Amniotic epithelial cell (primary cell): ENCODE measurements at places on chromosomes 16 and 17.
A peak's percentile ranks its signal among the peaks of the same experiment; 100 is the strongest.

DNA sequence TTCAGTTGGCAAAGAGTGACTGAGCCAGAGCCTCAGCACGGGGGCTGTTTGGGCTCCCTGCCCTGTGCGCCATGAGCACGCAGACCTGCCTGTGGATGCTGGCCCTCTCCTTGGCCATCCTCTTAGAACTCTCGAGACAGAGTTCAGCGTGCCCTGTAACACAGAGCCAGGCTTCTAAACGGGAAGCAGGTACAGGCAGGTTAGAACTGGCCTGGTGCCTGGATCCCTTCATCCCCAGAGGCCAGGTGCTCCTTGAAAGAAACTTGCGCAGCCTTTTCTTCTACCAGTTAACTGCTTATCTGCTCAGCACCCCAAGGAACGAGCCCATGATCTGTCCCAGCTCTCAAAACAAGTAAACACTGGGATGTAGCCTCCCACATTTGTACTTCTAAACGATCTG is 6.9 kb downstream of the CCNF start:
- DNase-seq: no peak

DNA sequence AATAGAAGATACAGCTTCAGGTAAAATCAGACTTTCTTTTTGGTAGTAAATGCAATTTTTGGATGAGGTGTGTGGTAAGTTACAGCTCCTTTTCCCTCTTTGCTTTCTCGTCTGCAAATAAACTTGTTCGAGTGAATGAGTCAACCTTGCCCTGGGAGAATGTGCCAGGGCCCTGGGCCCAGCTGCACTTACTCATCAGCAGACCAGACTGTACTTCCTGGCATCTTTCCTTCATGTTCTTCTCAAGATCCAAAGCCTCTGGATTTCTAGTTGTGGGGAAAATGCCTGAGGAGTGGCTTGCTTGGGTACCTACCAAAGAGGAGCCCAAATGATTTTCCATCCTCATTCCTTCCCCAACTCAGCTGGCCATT is 5.4 kb upstream of the G6PC1 start:
- peak; percentile 72 for DNase-seq

DNA sequence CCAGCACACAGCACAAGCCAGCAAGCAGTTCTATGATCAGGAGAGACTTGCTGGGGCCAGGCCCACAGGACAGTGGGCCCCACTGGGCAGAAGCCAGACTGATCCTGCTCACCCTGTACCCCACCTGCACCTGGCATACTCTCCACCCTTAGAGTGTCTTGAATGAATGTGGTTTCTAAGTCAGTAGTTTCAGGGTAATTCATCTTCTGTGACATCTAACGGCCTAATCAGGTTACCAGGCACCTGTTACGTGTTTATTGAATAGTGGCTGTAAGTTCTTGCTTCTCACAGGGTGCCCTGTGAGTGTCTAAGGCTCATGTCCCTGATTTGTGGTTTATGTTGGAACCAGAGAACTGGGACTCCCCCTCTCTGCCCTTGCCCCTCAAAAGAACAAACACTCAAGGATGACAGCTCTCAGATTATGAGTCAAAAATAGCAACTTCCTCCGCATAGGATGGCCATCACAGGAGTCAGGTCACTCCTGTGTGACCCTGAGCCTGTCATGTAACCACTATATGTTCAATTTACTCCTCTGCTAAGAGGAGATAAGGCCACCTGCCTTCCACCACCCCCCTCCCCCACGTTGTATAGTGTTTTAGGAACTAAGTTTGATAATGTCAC is 7.0 kb upstream of the OR2C1 start:
- DNase-seq: no peak

GRCh38 chr17:8479431-8479947 is 43.8 kb downstream of the NDEL1 start:
- DNase-seq: peak; percentile 37

DNA sequence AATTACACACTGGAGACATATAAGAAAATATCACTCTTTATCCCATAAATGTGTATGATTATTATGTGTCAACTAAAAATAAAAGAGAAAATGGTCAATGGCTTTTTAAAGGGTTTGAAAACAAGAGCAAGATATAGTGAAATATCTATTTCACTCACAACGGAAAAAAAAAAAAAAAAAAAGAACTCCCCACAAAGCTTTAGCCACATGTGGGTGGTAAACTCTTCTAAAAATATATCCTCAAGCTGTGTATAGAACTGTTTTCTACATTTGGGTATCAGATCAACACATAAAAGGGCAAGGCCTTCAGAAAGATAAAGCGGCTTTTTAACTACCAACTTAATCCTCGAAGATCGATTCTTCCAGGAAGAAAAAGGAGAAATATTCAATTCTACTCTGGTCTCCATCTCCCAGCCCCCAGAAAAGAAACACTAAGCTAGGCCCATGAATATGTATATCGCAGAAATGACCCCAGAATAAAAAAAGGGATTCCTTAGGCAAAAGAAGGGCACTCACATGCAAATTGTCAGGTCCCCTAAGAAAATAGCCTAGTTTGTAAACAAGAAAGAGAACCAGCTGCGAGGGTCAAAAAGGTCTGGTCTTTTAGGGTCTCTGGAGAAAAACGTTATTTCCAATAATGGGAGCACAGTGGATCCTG is 4.4 kb downstream of the LITAF start:
- DNase-seq: no peak

DNA sequence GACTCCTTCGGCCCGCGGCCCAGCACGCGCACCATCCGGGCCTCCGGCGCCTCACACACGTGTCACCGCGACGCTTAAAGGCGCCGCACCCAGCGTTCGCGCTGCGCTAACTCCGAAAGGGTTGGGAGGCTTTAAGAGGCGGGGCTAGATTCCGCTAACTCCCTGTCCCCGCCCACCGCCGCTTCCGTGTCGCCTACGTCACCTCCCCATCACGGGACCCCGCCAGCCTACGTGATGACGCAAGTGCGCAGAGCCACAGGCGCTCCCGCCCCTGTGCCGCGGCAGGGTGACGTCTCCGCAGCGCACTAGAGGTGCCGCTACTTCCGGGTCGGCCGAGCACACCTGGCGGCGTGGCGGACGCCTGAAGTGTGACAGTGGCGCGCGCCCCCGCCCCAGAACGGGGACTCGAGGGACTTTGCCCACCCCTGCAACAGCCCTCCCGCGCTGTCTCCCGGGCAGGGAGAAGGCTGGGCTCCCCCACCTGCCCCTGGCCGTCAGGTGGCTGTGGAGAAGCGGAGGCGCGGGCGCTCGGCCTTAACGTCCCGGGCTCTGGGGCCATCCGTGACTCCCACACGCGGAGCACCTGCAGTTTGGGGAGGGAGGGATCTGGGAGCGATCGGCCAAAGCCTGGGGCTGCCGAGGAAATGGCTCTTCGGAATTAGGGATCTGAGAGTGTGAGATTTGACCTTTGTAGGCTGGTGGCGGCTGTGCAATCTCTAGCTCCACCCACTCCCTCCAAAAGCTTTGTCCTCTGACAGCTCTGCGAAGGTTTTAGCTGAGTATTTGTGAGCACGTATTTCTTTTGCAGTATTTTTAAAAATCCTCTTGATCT is at the start of gene USP36:
Gene USP36, minus strand, starts transcription at position 35 of the 832 bp plus-strand sequence. CDS start 4,451 bp downstream, outside the sequence.
- peak; percentile 97 for DNase-seq

- DNase-seq: no peak
Measured at GRCh38 chr16:81547939-81548216, 103.3 kb downstream of the CMIP start.

DNA sequence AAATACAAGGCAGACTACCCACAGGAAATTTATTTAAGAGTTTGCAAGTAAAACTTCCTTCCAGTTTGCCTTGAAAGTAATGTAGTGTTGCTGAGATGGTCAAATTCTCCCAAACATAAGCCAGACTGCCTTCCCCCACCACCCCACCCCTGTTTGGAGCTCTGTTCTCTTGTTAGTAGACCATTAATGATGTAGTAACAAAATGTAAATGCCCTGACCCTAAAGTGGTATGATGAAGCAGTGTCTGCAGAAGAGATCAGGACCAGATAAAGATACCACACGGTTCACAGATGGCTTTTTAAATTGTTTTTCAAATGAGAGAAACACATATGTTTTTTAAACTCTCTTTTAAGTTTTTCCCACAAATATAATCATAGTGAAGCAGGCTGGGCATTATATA is 136.4 kb upstream of the TMEM97 start:
- DNase-seq: no peak

DNA sequence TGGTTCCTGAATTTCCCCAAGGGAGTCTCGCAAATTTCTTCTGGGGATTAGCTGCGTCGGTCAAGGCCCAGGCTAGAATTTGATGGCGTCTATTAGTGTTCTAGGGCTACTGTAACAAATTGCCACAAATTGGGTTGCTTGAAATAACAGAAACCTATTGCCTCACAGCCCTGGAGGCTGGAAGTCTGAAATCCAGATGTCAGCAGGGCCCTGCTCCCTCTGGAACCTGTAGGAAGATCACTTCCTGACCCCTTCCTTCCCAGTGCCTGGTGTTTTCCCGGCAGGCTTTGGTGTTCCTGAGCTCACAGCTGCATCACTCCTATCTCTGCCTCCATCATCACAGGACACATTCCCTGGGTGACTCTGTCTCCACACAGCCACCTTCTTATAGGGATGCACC is 24.4 kb downstream of the DHRS7C start:
- no peak for DNase-seq

- DNase-seq: no peak
Measured at GRCh38 chr16:11231367-11231970, 24.5 kb downstream of the SOCS1 start.

- DNase-seq: no peak
Measured at GRCh38 chr17:57425903-57426880, 169.9 kb downstream of the MSI2 start.

GRCh38 chr17:36675250-36675649 is 73.9 kb downstream of the MRM1 start:
- no peak for DNase-seq

DNA sequence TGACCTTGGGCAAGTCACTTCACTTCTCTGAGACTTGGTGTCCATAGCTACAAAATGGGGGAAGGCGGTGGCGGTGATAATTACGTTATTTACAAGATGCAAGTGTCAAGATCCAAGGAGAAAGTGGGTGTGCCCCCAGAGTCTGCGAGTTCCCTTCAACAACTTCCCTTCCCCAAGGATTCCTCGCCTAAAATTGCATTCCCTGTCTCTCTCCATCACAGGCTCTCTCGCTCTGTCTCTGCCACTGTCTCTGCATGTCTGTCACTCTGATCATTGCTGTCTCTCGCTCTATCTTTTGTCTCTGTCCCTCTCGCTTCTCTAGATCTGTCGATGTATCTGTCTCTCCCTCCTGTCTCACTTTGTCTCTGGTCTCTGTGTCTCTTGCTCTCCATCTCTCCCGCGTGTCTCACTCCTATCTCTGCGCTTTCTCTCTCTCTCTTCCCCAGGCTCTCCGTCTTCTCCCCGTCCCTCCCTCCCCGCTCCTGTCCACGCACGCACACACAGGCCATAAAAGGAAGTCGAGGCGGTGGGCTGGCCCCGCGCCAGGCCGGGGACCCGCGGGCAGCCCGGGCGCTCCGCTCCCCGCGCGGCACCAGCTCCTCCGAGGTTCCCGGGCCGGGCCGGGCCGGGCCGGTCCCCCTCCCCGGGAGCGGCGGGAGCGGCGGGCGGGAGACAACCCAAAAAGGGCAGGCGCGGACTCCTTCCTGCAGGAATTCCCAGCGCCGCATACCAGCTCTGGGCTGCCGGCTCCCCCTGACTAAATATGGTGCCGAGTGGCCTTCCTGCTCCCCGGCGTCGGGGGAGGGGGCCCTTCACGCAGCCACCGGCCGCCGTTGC is 1.1 kb upstream of the MYH11 start:
- DNase-seq: peak; percentile 41

DNA sequence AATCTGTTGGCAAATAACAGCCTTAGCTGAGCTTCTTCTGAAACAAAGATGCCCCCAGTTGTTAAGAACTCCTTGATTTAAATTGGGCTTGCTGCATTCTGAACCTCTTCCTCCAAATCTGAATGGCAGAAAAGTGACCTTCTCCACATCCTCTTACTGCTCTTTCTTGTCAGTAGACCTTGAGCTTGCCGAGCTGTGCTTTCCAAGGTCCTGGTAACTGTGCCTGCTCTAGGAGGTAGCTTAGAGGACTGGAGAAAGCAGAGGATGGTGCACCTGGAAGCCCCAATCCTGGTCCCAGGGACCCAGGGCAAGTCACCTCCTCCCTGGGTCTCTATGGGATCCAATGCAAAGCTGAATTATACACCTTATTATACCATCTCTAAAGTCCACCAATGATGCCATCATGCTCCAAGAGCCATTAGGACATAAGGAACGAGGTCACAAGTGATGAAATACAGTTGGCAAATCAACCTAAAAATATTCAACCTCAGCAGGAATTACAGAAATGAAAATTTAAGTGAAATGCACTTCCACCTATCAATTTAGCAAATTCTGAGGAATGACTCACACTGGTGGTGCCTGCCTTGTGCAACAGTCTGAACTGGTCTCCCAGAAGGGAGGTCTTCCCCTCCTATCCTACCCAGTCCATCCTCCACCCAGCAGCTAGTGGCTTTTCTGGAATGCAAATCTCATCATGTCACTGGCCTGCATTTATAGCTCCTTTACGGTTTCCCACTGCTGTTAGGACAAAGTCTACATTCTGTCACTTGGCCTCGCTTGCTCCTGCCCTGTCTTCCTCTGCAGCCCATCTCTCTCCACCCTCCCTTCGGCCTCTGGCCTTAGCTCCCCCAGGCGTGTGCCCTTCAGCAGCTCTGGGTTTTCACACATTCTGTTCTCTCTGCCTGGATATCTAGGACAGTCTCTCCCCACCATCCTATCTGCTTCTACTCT is 36.6 kb downstream of the TOM1L2 start:
- peak; percentile 93 for DNase-seq

DNA sequence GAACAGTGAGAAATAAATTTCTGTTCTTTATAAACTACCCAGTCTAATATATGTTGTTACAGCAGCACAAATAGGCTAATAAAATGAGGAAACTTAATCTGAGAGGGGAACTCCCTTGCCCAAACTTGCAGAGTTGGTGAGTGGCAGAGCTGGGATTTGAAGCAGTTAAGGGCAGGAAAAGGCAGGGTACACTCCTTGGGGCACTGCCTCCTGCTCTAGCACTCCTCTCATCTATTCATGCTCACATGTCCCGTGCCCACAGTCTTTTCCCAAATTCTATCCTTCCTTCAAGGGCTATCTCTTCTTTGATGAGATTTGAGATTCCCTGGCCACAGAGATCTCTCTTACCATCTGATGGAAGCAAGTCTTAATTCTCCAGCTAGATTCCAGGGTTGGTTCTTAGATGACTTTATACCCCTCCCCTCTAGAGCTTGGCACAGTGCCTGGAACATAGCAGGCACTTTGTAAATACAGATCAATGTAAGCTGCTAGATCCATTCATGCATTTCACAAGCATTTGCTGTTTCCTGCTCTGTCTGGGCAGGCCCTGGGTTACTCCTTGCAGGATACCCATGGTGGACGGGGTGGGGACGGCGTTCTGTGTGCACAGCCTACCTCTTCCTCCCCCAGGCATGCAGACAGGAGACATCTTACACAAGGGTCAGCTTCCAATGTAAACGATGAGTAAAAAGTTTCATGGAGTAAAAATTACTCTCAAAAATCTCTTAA is 39.2 kb upstream of the ABCC12 start:
- DNase-seq: no peak
